ENCODE measurements at places on chromosomes 6 and 20.

DNA sequence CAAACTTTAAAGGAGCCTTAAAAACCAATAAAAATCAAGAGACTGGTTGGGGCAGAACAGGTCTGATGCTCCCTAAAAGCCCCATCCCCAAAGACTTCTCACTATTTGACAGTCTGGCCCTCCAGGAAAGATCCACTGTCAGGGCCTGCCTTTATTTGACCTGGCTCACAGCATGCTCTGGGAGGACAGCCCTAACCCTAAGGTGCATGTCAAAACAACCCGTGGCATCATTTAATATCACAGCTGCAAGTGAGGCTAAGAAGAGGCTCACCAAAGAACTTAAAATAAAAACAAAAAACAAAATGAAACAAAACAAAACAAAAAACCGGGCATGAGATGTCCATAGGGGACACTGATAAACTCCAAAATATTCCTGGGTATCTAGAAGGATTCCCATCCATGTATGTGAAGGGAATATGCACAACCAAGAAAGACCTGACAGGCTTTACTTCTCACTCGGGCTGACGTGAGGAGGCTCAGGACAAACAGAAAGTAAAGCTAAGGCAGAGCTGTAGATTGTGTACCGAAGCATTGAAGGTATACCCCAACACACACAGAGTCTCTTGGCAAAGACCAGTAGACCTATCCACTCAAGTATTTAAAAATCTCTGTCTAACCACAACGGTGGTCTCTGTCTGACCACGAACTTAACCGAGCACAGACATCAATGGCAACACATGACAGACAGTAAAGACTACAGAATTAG lies 57.3 kb downstream of the AHI1 start:
- DNase-seq = no peak

GRCh38 chr6:137490006-137490905 lies 3.9 kb downstream of the OLIG3 start:
- no peak for DNase-seq

DNA sequence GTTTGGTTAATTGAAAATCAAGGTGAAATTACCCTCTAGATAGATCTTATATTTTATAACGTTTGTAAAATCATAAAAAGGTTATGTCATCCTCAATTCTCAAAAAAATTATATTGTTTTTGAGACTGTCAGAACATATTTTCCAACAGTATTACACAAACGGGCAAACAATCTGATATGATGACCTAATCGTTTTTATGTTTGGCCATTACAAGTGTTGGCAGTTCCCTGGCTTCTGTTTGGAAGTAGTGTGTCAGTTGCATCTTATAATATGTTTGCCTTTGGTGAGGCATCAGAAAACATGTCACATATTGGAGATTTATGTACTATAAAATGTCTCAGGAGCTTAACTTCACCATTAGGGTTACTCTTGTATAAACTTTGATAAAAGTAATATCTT lies 308.1 kb upstream of the EPHA7 start:
- DNase-seq = no peak

- DNase-seq = no peak
Observed at GRCh38 chr6:107624050-107624449, 134.1 kb downstream of the SOBP start.

- DNase-seq = no peak
Observed at GRCh38 chr6:128316258-128316929, 204.0 kb downstream of the PTPRK start.

GRCh38 chr6:39777218-39777617 lies 15.0 kb upstream of the DAAM2 start:
- no peak for DNase-seq

DNA sequence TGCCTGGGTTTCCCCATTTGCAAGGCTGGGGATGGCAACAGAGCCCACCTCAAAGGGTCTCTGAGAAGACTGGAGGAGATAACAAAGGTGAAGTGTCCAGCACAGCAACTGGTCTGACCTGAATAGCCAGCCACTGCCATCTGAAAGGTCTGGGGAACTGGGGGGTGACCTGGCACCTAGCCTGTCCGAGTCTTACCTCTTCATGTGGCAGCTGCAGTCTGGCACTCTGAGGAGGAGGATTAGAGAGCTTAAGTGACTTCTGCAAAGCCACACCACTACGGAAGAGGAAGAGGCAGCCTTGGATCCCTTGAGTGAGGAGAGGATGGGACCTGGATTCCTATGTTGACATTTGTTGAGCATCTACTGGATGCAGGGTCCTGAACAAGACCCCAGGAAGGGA lies 22.2 kb downstream of the C20orf203 start:
- DNase-seq = no peak

- DNase-seq = no peak
Observed at GRCh38 chr20:57043091-57043490, 223.3 kb downstream of the BMP7 start.

DNA sequence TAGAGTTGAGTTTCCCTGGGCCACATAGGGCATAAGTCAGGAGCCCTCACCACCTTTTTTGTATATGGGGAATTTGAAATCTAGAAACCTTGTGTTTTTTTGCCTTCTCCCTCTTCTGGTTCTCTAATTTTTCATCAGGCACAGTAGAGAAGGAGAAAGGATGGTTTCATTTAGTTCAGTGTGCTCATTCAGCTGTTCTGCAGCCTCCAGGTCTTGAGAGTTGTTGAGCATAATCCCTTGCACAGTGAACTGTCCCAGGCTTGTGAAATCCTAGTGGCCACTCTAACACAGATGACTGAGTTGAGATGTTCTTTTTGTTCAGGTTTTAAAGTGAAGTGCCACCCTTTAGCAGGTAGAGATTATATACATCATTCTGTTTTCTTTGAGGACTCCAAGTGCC lies 183.5 kb downstream of the CDKAL1 start:
- DNase-seq = no peak

- DNase-seq = no peak
Observed at GRCh38 chr6:120363429-120363828, 970.9 kb downstream of the TBC1D32 start.

DNA sequence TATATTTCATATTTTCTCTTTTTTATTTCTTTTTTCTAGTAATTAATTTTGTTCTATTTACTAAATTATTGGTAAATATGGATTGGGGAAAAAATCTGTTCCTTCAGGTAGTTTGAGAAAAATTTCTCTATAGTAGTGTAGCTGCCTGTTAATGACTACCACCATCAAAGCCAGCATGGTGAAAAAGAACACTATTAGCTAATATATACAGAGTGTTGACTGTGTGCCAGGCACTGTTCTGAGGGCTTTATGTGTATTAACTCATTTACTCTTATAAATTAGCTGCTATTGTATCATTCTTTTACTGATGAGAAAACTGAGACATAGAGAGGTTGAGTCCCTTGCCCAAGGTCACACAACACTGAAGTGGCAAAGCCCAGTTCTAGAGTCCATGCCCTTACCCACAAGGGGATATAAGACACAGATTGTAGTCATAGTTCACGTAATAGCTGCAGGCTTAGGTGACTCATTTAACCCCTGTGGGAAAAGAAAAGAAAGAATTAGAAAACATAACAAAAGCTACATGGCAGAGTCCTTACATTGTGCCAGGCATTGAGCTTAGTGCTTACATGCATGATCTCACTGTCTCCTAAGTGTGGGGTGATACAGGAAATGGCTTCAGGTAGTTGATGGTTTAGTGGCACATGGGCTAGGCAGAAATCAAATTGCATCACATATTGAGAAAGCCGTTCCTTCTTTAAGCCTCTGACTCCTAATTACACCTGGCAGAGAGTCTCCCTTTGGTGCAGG lies 12.2 kb upstream of the AKIRIN2 start:
- DNase-seq = no peak

DNA sequence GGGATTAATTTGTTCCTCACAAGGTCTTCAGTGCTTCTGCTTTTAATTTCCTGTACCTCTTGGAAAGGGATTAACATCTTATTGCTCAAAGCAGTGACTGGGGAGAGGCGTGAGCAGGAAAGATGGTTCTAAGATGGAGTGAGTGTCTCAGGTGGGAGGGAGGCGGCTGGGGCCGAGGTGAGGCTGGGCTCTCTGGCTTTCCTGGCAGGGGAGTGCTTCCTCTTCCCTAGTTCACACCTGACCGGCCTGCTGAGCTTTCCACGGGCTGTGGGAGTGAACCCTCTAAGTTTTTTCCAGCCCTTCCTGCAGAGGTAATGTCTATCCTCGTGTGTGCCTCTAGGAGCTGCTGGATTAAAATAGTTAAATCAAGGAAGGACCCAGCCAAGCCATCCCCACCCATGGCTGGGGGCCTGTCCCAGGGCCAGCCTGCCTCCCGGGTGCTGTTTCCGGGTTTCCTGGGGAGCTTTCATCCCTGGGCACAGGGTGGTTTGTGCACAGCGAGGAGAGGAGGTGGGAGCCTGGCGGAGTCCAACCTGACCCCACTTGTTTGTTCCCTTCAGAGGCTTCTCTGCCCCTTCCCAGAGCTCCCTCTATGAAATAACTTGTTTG lies 179.1 kb downstream of the TFAP2C start:
- no peak for DNase-seq

GRCh38 chr6:110646419-110646698 lies 168.9 kb downstream of the CDK19 start:
- DNase-seq = no peak

Measured in NCI-H1092 (cell line).